Femur (tissue), 1 donor: ENCODE measurements at places on chromosomes 5 and 9.

DNA sequence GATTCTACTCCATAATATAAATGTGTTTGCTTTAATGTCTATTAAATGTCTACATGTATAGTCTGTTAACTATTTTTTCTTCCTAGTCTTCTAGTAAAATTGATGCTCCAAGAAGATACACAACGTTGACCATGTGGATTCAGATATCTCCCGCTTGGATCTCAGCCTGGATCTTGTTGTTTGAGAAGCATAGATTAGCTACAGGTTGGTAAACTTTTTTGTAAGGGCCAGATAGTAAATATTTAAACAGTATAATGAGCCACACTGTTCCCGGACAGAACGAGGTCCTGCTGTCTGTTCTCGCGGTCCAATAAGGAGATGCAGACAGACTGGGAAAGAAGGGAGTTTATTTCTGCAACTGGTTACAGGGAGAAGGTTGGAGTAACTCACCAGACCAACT, 86.2 kb upstream of the IL12B start:
- no peak for DNase-seq

DNA sequence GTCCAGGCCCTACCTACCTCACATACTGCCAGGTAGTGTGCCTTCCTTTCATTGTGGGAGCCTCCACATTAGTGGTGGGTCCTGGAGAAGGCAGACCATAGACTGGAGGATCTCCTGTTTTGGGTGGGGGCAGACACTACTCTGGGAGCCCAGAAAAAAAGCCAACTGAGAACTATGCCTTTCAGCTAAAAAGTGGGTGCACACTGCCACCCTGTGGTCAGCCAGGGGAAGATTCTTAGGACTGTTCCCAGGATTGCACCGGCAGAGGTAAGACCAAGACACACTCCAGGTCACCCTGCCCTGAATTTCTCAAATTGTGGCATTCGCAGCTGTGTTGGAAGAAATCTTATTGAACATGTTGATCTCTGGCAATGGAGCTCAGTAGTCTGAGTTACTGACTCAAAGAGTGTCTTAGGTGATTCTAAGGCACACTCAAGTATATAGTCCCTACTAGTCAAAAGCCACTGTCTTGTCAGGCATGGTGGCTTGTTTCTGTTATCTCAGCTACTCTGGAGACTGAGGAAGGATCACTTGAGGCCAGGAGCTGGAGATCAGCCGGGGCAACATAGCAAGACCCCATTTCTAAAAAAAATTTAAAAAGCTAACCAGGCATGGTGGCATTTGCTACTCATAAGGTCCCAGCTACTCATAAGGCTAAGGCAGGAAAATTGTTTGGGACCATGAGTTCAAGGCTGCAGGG, 3.6 kb downstream of the SIGMAR1 start:
- DNase-seq: peak; percentile 79

- no peak for DNase-seq
Observed at GRCh38 chr5:5481206-5481605, 58.7 kb downstream of the ICE1 start.

DNA sequence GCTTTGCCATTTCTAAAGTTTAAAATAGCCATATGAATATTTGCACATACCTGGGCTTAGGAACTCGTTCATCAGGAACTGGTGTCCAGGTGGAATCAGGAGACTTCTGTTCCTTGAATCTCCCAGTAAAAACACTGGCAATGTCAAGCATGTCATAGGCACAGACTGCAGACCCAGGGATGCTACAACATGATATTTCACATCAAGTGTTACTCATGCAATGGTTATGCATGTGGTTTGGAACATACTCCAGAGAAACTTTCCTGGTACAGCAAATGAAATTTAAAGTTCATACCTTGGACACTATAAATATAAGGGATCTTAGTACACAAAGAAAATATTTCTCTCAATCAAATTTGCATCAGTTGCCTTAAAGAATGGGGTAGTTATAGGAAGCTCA, 92.2 kb downstream of the SEMA6A start:
- DNase-seq: no peak
